ENCODE measurements at places on chromosomes 4 and X.

GRCh38 chrX:148823986-148824385 lies 323.6 kb downstream of the AFF2 start:
- DNase-seq = no peak

GRCh38 chrX:151825925-151826485 lies 86.7 kb upstream of the MAGEA4 start:
- peak; percentile 80 for DNase-seq

DNA sequence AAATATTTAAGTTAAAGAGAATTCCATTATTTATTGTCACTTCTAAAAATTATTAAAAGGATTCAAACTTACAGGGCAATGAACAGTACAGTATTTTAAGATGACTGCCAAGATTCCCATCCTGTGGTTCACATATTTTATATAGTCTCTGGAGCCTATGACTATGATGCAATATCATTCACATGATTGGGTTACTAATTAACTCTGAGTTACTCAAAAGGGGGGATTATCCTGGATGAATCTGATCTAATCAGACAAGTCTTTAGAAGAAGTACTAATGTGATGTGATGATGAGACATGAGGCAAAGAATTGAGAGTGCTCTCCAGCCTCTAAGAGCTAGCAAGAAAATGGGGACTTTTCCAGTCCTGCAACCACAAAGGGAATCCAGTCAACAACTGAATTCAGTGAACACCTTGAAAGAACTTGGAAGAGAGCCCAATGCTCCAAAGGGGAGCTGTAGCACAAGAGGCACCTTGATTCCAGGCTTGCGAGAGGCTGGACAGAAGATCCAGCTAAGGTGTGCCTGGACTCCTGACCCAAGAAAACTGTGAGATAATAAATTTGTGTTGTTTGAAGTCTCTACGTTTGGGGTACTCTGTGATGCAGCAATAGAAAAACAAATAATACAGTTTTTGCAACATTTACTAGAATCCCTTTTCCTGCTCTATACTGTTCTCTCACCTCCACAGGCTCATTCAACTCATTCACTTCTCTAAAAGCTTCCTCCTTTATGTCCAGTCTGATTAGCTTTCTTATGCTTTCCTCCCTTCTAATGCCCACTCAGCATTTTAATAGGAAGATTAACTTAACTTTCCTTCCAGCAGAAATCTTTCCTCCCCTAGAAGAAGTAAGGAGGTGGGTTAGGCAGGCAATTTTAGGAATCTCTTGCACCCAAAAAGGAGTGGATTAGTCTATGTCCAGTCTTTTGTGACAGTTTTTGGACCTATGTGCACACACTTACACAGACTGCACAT lies 133.8 kb upstream of the LCORL start:
- DNase-seq = no peak

GRCh38 chrX:10414862-10415261 lies 205.5 kb downstream of the MID1 start:
- peak; percentile 78 for DNase-seq

DNA sequence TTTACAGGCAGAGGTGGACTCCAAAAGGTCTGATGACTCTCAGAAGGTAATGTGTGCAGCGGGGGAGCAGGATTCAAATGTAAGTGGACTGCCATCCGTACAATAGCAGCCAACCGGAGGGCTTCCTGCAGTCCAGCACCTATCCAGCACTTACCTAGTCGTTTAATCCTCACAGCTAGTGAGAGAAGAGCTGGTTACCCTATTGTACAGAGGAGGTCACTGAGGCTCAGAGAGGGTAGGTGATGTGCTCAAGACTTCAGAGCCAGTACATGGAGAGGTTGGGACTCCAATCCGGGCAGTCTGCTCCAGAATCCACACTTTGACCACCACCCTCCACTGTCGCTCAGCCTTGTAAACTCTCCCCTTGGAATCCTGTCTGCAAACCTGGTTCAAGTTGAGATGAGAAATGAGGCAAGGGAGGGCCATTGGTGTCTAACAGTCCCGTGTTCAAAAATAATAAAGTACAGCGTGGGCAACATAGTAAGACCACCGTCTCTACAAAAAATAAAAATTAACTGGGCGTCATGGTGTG lies 22.5 kb upstream of the JAKMIP1 start:
- DNase-seq = no peak

GRCh38 chr4:12911750-12912358 lies 572.3 kb downstream of the RAB28 start:
- no peak for DNase-seq

- no peak for DNase-seq
These were observed 107.0 kb downstream of the REPS2 start for GRCh38 chrX:17053502-17053901.

GRCh38 chrX:131330735-131331134 lies 41.6 kb upstream of the IGSF1 start:
- no peak for DNase-seq

DNA sequence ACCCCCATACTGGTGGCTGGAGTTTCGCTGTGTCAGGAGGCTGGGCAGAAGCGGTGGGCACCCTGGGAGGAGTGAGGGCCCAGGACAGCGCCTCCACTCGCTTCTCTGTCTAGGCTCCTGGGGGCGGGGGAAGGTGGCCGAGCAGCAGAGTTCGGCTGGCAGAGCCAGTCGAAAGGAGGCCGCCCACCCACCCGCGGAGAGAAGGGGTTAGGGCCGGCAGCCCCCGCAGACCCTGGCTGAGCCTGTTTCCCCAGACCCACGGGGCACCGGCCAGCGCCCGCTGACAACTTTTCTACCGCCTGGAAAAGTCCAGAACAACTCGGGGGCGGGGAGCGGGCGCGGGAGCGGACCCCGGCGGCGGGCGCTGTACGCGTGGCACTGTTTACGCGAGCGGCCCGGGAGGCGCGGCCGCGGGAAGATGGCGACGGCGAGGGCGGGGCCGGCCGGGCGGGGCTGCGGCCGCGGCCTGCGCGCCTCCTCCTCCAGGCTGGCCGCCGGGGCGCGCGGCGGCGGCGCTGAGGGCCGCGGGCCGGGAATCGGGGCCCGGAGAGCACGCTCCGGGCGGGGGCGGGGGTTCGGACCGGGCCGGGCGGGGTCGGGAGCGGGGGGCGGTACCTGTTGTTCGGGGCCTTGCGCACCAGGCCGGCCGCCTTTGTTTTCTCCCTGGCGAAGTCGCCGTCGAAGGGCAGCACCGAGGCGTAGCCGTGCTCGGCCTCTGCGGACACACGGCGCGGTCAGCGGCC lies 628 bp downstream of the MXD4 start:
- peak; percentile 56 for DNase-seq

DNA sequence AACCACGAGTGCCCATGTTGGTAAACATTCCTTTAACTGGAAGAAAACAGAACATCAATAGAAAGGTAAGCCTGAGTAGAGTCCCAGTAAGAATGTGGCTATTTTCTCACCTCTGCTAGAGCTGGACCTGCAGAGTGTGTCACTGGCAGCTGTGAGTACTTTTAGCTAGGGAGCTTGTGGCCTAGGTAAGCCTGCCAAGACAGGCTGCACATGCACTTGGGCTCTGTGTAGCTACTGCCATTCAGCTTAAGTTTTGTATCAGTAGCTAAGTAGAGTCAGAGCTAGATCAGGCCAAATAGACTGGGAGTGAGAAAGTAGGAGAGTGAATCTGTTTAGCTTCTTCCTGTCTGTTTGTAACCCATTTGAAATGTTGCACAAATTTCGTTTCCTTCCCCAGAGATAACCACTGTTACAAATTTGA lies 35.3 kb downstream of the RBPJ start:
- no peak for DNase-seq

GRCh38 chr4:154039435-154040343 lies 250.8 kb upstream of the SFRP2 start:
- no peak for DNase-seq

DNA sequence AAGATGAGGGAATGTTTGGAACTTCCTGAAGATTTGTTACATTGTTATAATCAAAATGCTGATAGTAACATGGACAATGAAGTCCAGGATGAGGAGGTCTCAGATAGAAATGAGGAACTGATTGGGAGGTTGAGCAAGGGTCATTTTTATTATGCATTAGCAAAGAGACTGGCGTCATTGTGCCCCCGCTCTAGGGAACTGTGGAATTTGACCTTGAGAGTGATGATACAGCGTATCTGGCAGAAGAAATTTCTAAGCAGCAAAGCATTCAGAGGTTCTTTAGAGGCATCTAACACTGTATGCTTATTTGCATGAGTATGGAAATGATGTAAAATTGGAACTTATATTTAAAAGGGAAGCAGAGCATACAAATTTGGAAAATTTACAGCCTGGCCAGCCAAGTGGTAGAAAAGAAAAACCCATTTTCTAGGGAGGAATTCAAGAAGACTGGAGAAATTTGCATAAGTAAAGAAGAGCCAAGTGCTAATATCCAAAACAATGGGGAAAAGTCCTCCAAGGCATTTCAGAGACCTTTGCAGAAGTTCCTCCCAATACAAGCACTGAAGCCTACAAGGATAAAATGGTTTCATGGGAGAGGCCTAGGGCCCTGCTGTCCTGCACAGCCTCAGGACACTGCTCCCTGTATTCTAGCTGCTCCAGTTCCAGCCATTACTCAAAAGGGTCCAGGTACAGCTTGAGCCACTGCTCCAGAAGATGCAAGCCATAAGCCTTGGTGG lies 483.0 kb upstream of the NDST4 start:
- no peak for DNase-seq

GRCh38 chrX:72031634-72032033 lies 100.1 kb downstream of the RTL5 start:
- no peak for DNase-seq

DNA sequence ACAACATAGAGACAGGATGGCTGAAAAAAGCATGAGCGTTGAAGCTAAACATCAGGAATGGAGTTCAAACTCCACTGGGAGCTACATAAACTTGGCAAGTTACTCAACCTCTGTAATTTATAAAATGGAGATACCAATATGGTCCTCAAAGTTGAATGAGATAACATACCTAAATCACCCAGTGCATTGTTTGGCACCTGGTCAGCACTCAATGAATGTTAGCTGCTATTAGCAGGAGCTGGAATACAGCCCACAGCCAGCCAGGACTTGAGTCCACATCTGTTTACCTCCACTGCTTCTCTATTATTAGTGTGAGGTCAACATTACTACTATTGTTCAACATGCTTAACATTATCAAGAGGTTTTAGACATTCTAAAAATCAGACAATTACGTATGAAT lies 97.9 kb downstream of the NR3C2 start:
- DNase-seq = no peak

- DNase-seq = peak; percentile 18
These were observed 6.7 kb downstream of the MYL5 start for GRCh38 chr4:680928-681645.

GRCh38 chr4:122015203-122015602 lies 63.3 kb upstream of the TRPC3 start:
- no peak for DNase-seq

GRCh38 chr4:113290666-113291065 lies 241.2 kb downstream of the ANK2 start:
- DNase-seq = no peak

GRCh38 chr4:41132055-41132683 lies 82.2 kb downstream of the APBB2 start:
- no peak for DNase-seq

GRCh38 chr4:148874331-148874730 lies 432.1 kb upstream of the NR3C2 start:
- DNase-seq = no peak

DNA sequence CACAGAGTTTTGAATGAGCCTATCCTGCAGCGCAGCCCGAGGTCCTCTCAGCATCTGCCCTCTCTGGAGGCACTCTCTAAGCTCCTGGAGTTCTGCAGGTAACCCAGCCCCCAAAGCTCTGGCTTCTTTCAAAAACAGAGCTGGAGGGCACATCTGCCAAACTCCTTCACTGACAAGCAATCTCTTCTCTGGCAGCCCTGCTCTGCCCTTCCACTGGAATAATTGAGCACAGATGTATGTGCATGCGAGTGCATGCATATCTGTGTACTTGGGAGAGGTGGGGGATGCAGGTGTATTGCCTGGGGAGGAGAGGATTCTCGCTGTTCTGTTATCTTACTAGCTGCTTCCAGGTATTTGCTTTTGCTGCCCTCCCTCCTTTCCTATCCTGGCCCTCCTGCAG lies 22.2 kb upstream of the PLP1 start:
- no peak for DNase-seq
